ENCODE measurements at places on chromosomes 1 and 21.

DNA sequence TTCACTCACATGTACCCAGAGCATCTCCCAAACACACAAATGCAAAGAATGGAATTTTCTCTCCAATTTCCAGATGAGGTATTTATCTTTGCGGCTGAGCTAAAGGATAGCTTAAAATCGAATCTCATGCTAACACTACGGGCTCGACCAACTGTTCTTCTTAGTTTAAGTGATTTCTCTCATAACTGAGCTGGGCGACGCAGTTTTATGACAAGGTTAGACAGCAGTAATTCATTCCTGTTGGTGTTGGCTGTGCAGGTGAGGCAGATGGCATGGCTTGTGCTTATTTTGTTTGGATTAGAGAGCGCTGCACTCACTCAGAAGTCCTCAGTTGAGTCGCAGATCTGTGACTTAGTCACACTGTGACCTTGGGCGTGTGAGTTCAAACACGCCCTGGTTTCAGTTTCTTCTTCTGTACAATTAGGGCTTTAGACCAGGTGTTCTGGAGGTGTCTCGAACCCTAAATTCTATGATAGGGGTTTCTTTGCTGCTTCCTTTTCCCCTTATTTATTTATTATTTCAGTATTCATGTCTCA lies 41.5 kb upstream of the MRPS6 start:
- no peak for DNase-seq

DNA sequence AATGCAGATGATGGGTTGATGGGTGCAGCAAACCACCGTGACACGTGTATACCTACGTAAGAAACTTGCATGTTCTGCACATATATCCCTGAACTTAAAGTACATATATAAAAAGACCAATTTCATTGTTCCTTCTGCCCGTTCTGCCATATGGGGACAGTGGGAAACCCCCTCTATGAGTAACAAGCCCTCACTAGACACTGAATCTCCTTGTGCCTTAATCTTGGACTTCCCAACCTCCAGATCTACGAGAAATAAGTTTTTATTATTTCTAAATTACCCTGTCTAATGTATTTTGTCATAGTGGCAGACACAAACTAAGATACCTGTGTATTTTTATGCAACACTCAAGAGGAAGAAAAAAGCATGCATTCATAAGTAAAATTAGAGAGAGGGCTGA lies 10.0 kb downstream of the GBP7 start:
- no peak for DNase-seq

GRCh38 chr21:26366781-26367180 lies 196.2 kb upstream of the APP start:
- no peak for DNase-seq

- DNase-seq: no peak
Observed at GRCh38 chr1:56477164-56478111, 101.9 kb downstream of the PLPP3 start.

DNA sequence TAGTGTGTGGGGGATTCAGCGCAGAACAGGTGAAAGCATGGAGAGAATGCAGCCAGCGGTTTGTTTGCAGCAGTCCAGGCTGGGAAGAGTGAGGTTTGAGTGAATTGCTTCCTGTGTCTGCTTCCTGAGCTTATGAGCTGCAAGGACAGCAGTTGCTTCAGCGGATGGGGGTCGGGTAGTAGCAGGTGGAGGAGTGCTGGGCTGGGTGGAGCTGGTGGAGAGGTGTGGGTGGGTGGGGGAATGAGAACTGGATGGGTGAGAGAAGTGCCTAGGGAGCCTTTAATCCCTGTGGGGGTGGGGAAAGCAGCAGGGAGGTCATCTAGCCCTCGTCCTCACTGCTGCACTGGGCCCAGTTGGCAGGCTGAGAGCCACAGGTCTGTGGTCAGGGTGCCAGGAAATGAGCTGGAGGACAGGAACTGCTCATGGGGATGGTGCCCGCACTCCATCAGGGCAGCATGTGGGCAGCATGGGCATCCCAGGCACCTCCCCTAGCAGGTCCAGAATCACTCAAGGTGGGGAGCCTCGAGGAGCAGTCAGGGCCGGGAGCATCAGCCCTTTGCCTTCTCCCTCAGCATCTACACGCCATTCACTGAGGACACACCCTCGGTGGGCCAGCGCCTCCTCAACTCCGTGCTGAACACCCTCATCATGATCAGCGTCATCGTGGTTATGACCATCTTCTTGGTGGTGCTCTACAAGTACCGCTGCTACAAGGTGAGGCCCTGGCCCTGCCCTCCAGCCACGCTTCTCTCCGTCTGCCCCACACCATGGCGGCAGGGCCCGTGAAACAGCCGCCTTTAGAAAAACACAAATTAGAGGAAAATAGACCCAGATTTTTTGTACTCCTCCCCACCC lies 14.8 kb downstream of the PSEN2 start:
- DNase-seq: no peak

DNA sequence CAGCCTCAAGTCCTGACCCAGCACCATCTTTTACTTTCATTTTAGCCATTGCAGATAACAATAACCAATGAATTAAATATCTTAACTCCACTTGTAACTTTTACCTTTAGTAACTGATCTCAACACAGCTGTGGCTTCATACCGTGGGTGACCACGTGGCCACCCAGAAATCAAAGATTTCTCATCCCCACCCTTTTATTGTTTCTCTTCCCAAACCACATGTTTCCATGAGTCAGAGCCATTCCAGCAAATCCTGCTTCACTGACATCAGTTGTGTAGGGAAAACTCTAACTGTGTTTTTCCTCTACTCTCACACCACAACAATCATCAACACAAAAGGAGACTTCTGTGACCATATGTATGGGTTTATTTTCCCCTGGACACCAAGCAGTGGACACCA lies 25.1 kb upstream of the BRDT start:
- no peak for DNase-seq

GRCh38 chr21:44530903-44531605 lies 8.9 kb downstream of the KRTAP10-1 start:
- DNase-seq: no peak

DNA sequence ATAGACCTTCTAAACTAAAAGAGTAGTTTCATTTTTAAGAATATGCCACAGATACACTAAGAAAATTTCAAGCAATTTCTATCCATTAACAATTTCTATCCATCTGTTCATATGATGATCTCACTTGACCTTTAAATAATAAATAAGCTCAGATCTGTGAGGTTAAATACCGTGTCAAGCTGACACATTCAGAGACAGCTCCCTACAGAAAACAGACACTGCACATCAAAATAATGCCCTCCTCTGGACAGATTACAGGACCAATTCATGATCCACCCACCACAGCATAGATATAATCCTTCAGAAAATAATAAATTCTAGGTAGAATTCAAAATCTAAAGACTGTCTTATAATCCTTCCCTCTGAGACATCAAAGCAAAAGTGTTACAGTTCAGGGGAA lies 49.4 kb upstream of the SEC16B start:
- no peak for DNase-seq

DNA sequence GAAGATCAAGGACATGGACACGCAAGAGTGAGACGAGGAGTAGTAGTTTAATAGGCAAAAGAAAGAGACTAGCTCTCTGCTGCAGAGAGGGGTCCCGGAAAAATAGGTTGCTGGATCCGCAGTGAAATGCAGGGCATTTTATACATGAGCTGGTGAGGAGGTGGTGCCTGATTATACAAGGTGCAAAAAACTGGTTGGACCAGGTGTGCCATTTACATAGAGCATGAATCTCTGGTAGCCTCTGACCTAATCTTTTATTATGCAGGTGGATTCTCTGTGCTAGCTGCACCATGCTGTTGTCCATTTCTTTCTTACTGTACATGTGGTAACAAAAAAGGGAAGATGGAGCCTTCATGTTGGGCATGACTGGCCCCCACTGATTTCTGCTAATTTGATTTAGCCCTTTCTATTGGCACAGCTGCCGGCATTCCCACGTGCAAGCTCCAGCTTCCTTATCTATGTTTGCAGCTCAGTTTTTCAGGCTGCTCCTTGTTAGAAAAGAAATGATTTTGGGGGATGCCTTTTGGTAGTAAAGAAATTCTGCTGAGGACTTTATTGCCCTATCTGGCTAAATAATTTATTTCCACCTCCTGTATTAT lies 548.1 kb downstream of the BRINP3 start:
- no peak for DNase-seq

DNA sequence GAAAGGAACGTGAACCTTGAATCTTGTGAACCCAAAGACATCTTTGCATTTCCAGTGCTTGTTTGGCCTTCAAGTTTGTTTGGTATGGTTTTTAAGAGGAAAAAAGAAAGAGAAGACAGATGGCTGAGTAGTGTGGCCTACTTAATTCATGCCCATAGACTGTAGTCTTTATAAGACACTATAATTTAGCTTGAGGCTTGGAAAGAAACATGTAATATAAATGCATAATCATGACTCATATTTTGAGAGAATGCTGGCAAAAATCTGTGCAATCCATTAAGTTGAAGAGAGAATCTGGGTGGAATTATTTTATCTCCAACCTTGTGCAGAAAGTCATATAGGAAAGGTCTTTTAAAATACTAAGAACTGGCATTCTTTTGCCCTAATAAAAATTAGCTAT lies 179.3 kb downstream of the SIPA1L2 start:
- DNase-seq: no peak

GRCh38 chr1:175871647-175872046 lies 128.3 kb upstream of the TNR start:
- DNase-seq: no peak

GRCh38 chr1:227429447-227430359 lies 111.4 kb upstream of the CDC42BPA start:
- DNase-seq: no peak

- DNase-seq: no peak
Observed at GRCh38 chr1:229757226-229757625, 131.2 kb downstream of the URB2 start.

DNA sequence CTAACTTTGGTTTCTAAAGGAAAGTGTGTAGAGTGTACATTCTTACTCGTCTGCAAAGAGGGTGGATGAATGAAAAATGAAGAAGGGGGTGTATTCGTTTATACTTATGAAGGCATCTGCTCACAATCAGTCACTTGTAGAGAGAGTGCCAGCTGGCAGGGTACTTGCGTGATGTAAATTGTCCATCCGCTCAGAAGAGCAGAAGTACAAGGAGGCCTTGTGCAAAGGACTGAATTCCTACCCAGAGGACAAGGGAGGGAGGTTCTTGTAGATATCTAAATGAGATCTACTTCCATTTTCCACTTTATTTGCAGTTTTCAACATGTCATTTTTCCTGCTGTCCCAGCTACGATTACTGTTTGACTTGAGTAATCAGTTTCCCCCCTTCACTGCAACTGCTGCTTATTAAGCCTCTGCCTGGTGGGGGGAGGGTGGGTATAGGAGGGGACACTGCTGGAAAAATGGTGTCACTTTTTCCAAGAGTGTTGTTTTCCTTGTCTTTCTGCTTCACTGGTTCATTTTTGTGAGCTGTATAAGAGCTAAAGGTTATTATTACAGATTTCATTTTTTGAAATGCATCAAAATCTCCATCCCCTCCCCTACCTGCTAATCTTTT lies 67.3 kb downstream of the LAMC1 start:
- no peak for DNase-seq

DNA sequence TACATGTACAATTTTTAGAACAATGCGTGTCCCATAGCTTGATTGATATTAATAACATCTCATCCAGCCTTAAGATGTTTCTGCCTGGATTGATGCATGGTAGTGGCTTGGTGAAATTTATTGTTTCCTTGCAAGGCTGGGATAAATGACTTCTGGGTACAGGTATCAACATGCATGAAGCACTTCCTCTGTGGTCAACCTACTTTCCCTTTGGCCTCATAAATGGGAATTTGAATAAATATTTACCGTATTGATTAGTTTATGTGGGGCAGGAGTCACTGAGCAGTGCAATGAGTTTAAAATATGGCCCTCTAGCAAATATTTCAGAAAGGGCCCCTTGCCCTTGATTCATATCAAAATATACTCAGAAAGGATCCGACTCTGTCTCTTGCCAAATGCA lies 83.9 kb upstream of the KCNE2 start:
- no peak for DNase-seq

DNA sequence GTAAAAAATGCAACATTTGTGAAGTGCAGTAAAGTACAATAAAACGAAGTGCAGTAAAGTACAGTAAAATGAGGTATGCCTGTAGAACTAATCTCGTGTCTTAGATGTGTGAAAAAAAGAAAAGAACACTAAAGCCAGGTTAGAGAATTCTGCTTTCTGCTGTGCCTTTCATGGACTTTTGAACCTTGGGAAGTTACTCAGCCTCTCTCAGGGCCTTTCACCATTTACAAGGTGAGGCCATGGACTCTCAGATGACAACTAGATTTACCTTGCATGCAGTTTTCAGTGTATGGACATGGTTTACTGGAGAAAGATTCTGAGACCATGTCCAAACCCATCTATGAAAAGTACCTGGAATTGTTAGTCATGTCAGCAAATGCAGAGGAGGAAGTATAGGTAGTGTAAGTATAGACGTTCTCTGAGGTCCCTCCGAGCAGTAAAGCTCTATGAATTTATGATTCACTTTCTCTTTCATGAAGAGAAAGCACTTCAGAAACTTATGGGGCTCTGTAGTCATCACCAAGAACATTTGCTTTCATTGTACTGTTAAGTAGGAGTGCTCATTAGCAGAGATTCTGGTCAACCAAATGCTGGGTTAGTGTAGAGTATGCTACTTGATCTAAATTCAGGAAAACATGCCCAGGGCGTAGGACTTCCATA lies 143.1 kb downstream of the CACNA1E start:
- no peak for DNase-seq

GRCh38 chr1:201468501-201468843 lies 516 bp downstream of the PHLDA3 start:
- DNase-seq: no peak

- DNase-seq: no peak
Observed at GRCh38 chr1:167083066-167083665, 7.0 kb downstream of the GPA33 start.

DNA sequence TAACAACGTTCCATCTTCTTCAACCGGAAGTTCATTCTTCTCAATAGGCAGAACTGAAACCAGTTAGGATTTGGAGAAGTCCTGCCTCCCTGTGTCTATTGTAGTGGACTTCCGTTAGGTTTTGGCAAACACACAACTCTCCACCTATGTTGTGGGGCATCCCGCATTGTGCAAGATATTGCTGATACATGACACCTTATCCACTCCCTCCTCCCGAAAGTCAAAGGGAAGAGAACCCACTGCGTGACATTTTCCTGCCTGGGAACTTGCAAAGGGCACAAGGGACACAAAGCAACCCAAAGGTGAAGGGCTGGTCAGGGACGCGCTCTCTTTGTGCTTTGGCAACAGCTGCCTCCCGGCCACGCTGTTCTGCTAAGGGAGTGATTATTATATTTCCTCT lies 164.8 kb downstream of the TPR start:
- no peak for DNase-seq

- no peak for DNase-seq
Observed at GRCh38 chr1:243497939-243498681, 242.3 kb downstream of the SDCCAG8 start.

Measured in activated naive CD4-positive, alpha-beta T cell (primary cell).